ENCODE measurements at places on chromosomes 4 and X. TPM values are rescaled to one million over a fixed set of nuclear protein-coding genes. Genes with fewer than 3 reads are reported as not detected.

The WNK3 gene
- total RNA-seq: 2.8 TPM

- H3K36me3 ChIP-seq: no peaks in the 10 kb centered on the region
- no peak overlapping the region for H3K4me3 ChIP-seq
- H3K27ac ChIP-seq: no peak overlapping the region
- no peak for DNase-seq
These were observed 287.6 kb downstream of the PAPSS1 start for GRCh38 chr4:107432451-107432850.

GRCh38 chrX:30971774-30972603 lies 82.9 kb upstream of the TAB3 start:
- no peak overlapping the region for H3K27ac ChIP-seq
- H3K36me3 ChIP-seq: no peaks in the 10 kb centered on the region
- DNase-seq: no peak
- peak overlapping the region; percentile 58 for H3K4me3 ChIP-seq
- H3K4me1 ChIP-seq: no peaks in the 10 kb centered on the region
- no peaks in the 10 kb centered on the region for H3K27me3 ChIP-seq

- no peak for DNase-seq
- no peaks in the 10 kb centered on the region for H3K27me3 ChIP-seq
- no peak overlapping the region for H3K27ac ChIP-seq
- H3K4me3 ChIP-seq: no peak overlapping the region
These were observed 1390.2 kb downstream of the C4orf33 start for GRCh38 chr4:130486186-130486585.

DNA sequence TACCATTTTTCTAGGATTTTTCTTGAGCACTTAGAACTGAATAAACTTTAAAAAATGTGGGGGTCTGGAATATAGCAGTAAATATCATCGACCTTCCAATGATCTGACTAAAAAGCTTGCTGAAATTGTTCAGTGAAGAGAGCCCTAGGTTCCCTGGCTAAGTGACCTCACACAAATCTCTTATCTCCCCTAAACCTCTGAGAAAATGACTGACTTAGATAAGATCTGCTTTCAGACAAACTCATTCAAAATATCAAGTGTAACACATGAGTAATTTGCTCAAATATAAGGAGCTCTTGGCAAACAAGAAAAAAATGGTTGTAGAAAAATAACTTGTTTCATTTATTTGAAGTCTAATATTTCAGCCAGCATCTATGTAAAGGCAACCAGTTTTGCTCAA lies 441.7 kb upstream of the SLIT2 start:
- no peak overlapping the region for H3K27ac ChIP-seq
- no peak for DNase-seq
- H3K36me3 ChIP-seq: no peaks in the 10 kb centered on the region
- H3K27me3 ChIP-seq: no peaks in the 10 kb centered on the region
- no peaks in the 10 kb centered on the region for H3K4me1 ChIP-seq
- no peak overlapping the region for H3K4me3 ChIP-seq

- H3K4me1 ChIP-seq: no peaks in the 10 kb centered on the region
- H3K36me3 ChIP-seq: no peaks in the 10 kb centered on the region
- no peaks in the 10 kb centered on the region for H3K27me3 ChIP-seq
- H3K27ac ChIP-seq: no peak overlapping the region
These were observed 368.7 kb downstream of the MID1IP1 start for GRCh38 chrX:39169976-39170375.

DNA sequence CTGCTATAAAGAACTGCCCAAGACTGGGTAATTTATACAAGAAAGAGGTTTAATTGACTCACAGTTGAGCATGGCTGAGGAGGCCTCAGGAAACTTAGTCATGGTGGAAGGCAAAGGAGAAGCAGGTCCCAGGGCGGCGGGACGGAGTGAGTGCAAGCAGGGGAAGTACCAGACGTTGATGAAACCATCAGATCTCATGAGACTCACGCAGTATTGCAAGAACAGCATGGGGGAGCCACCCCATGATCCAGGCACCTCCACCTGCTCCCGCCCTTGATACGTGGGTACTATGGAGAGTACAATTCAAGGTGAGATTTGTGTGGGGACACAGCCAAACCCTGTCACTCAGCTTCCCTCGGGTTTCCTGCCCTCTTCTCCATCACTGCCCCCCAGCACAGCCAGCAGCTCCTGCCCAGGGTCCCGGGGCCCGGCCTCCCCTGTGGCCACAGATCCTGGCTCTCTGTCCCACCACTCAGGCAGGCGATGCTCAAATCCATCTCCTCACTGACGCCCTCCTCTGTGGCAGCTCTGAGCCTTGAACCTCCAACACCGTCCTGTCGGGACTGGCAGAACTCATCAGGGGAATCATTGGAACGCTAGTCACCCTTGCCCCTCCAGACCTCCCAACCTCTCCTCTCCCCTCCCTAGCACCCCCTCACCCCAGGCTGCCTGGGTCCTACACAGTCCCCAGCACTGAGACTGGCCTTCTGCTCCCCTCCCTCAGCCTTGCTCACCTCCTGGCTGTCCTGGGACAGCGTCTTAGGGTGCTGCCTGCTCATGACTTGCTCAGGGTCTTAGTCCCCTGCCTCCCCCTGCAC lies 37.6 kb downstream of the FGFRL1 start:
- peaks cover 29% of the 10 kb centered on the region for H3K4me1 ChIP-seq
- no peak overlapping the region for H3K4me3 ChIP-seq
- H3K27me3 ChIP-seq: no peaks in the 10 kb centered on the region
- DNase-seq: no peak
- H3K36me3 ChIP-seq: no peaks in the 10 kb centered on the region
- H3K27ac ChIP-seq: no peak overlapping the region

- no peak for DNase-seq
- no peak overlapping the region for H3K4me3 ChIP-seq
These were observed 19.9 kb downstream of the MAN2B2 start for GRCh38 chr4:6594826-6595355.

- DNase-seq: no peak
- no peak overlapping the region for H3K4me3 ChIP-seq
- H3K27ac ChIP-seq: no peak overlapping the region
- no peaks in the 10 kb centered on the region for H3K27me3 ChIP-seq
- H3K36me3 ChIP-seq: no peaks in the 10 kb centered on the region
- H3K4me1 ChIP-seq: peaks cover 7% of the 10 kb centered on the region
These were observed 140.8 kb upstream of the PGRMC2 start for GRCh38 chr4:128428397-128428796.

DNA sequence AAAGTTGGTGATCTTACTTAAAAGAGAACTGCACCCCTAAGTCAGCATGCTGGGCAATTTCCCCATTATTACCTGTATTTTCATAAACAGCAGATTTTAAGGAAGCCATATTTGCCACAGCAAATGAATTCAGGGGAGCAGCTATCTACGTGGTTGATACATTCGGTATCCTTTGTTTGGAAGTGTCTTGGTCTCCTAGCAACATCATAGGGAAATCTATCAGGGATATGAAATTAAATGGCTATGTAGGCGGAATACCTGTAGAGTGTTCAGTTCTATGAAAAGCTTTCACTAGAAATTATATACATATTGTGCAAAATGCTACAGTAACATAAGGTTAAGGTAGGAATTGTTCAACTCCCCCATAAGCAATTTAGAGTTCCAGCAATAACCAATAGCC lies 157.2 kb upstream of the EMCN start:
- H3K36me3 ChIP-seq: no peaks in the 10 kb centered on the region
- no peak overlapping the region for H3K4me3 ChIP-seq
- no peak overlapping the region for H3K27ac ChIP-seq
- no peak for DNase-seq

- no peak overlapping the region for H3K4me3 ChIP-seq
- DNase-seq: no peak
- H3K27me3 ChIP-seq: no peaks in the 10 kb centered on the region
- H3K4me1 ChIP-seq: no peaks in the 10 kb centered on the region
- H3K27ac ChIP-seq: no peak overlapping the region
These were observed 456.0 kb upstream of the FAM241A start for GRCh38 chr4:111689214-111689613.

GRCh38 chr4:20359692-20360091 lies 108.0 kb downstream of the SLIT2 start:
- H3K27ac ChIP-seq: no peak overlapping the region
- no peak overlapping the region for H3K4me3 ChIP-seq
- DNase-seq: no peak
- no peaks in the 10 kb centered on the region for H3K27me3 ChIP-seq

- no peak overlapping the region for H3K27ac ChIP-seq
- no peak overlapping the region for H3K4me3 ChIP-seq
- no peaks in the 10 kb centered on the region for H3K36me3 ChIP-seq
- no peak for DNase-seq
- H3K27me3 ChIP-seq: no peaks in the 10 kb centered on the region
These were observed 1230.3 kb upstream of the AGA start for GRCh38 chr4:178672512-178672911.

The GPAT3 gene
- 6.6 TPM for total RNA-seq

- no peaks in the 10 kb centered on the region for H3K4me1 ChIP-seq
- H3K4me3 ChIP-seq: no peak overlapping the region
These were observed 56.5 kb downstream of the PRDM5 start for GRCh38 chr4:120865985-120866384.

DNA sequence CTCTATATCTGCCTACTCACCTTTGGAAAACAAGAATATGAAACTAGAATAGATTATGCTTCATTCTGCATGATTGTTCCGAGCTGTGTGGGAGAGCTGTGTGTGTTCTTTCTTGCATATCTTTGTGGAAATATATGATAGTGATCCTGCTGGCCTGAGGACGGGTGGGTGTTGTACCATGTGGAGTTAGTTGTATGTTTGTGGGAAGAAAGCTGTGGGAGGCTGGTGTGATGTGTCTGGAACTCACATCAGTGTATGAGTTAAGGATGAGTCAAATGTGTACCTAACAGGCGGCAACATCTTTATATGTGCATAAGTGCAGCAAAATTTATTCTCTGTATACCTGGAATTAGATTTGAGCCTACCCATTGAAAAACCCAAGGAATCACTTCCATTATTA lies 208.1 kb upstream of the ADGRL3 start:
- DNase-seq: no peak
- no peak overlapping the region for H3K27ac ChIP-seq
- H3K36me3 ChIP-seq: no peaks in the 10 kb centered on the region
- H3K4me3 ChIP-seq: no peak overlapping the region
